Activated T-cell treated with anti-CD3 and anti-CD28 coated beads for 4 hours (primary cell): ENCODE measurements at places on chromosomes 1 and 21.

DNA sequence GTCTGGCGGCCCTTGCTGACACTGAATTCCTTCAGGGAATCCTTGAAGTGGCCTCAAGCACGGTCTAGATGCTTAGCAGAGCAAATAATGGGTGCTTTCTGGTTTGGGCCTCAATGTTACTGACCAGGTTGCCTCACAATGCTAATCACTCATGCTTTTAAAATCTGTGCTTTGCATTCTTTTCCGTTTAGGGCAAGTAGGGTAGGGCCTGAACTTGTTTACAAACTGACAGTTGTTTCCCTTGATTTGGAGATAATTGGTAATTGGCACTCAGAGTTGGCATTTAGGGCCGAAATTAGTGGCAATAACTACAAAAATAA is 1.4 kb downstream of the VPS13D start:
- DNase-seq: no peak

GRCh38 chr1:90501281-90501680 is 215.8 kb downstream of the BARHL2 start:
- no peak for DNase-seq

DNA sequence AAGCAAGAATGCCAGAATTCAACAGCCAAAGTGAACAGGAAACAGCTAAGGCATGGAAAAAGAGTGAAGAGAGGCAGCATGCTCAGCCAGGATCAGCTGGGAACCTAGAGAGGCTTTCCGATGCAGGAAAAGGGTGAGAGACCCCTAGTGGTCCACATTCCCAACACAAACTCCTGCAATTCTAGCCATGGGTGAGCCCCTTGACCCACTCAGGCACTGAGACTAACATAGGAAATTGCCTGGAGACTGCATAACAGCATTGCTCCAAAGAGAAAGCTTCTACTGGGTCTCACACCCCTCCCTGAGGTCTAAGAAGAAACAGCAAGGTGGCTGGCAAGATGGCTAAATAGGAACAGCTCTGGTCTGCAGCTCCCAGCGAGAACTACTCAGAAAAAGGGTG is 123.2 kb downstream of the LHX8 start:
- no peak for DNase-seq

DNA sequence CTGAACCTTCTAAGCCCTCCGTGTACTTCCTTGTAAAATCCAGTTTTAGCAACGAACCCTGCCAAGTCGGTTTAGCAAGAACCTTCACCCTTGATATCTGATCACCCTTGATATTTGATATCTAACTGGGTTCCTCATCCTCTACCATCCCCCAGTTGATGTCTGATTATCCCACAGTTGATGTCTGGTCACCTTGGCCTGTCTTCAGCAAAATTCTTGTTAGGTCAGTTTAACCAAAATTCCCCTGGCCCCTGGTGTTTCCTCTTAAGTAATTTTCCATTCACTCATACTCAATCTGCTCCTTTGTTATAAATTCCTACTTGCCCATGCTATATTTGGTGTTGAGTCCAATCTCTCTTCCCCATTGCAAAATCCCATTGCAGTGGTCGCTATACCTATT is 114.5 kb upstream of the ZNHIT6 start:
- no peak for DNase-seq
